Left renal cortex interstitium (tissue), 4 donors: ENCODE measurements at places on chromosomes 1 and 21. TPM values are rescaled to one million over a fixed set of nuclear protein-coding genes. Genes with fewer than 3 reads are reported as not detected.

Gene AIM2
- not detected for polyA plus RNA-seq

GRCh38 chr1:184222652-184223052, 164.2 kb upstream of the C1orf21 start:
- no peak for DNase-seq

- DNase-seq, result no peak
These were observed 7.0 kb downstream of the CC2D1B start for GRCh38 chr1:52358851-52359497.

- DNase-seq, result no peak
These were observed 117.8 kb downstream of the HHAT start for GRCh38 chr1:210446479-210446878.
